Right lobe of liver (tissue), 6 donors: ENCODE measurements at places on chromosomes 5 and 9.

DNA sequence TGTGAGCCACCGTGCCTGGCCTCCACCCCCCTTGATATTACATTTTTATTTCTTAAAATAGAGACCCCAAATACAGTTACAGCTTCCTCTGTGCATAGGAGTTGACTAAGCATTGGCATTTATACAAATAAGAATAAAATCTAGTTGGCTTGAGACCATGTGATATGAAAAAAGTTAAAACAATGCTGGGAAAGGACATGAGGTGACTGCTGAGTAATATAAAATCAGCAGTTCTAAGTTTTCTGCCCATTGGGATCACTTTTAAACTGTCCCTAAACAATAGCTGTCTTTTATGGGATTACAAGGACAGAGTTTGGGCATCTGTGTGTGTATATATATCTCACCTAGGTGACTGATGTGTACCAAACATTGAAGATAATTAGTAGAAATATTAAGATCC, 96.6 kb downstream of the UBE2R2 start:
- no peak for DNase-seq

DNA sequence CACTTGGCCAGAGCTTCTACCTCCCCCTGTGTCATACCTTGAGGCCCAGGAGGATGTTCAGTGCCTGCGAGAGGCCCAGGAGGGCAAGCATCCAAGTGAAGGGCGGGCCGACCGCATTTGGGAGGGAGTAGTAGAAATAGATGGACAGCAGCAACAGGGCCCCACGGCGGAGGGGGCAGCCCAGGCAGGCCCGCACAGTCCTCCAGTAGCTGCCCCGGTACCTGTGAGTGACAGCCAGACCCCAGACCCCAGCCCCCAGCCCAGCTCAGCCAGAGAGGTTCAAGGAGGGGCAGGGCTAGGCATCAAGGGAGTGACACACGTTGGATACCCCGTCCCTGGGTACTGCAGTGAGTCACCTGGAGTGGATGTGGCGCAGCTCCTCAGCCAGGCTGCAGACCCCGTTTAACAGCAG, 1.4 kb downstream of the STING1 start:
- no peak for DNase-seq

DNA sequence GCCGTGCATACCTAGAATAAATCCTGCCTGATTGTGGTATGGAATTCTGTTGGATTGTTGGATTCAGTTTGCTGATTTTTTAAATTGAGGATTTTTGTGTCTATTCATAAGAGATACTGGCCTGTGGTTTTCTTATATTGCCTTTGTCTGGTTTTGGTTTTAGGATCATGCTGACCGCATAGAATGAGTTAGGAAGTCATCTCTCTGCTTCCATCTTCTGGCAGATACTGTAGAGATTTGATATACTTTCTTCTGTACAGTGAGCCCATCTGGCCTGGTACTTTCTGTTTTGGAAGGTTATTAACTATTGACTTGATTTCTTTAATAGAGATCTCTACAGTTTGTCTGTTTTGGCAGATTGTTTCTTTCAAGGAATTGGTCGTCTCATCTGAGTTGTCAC, 14.7 kb downstream of the CEP72 start:
- DNase-seq, result no peak

DNA sequence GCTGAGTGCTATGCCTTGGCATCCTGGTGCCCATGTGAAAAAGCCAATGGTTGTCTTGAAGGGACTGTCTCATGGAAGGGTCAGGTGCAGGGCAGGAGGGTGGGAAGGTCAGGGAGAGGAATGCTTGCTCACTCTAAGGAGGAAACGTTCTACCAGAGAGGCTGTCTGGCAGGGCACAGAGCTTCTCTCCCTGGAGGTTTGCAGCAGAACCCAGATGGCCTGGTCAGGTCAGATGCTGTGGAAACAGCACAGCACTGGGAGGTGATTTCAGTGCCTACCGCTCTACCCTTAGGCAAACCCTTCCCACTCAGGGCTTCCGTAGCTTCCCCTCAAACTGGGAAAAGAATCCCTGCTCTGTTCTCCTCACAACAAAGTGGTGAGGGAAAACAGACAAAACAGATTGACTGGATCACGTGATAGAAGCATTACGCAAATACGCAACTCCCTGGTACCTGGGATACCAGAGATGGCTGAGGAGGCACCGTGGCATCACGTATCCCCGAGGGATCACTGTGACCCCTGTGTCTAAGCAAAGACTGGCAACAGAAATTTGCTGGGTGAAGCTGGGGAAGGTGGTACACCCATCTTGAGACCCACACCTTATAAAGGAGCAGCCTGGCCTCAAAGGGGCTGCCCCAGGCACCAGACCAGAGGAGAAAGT, 3.9 kb upstream of the MGAT1 start:
- DNase-seq, result no peak

DNA sequence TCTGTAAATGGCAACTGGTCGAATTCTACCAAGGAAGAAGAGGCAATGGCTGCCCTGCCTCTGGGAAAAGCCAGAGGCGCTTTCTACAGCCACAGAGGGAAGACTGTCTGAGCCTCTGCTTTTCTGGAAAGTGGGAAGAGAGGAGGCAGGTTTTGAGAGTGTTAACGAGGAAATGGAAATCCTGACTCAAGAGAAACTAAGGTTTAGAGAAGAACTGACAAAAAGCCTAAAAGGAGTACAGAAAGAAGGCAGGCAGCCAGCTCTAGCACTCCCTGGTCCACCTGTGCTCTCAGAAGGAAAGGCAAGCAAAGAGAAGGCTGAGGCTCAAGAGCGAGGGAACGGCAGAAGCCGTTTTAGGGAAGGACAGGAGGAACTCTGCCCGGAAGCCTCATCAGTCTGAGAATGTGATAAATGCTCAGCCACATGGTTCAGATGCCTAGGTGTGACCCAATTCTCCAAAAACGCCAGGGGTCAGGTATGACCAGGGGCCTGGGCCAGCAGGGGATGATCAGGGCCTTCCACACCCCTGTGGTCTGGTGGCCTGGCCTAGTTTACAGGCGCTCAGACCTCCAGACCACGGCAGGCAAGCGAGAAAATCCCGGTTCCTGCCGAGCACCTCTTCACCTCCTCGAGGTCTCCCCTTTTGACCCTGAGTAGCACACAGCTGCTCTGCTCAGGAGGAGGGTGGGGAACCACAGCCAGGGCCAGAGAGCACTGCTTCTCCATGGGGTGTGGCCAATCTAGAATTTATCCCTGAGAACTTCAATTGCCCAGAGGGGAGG, 79.9 kb upstream of the FBXW11 start:
- no peak for DNase-seq

DNA sequence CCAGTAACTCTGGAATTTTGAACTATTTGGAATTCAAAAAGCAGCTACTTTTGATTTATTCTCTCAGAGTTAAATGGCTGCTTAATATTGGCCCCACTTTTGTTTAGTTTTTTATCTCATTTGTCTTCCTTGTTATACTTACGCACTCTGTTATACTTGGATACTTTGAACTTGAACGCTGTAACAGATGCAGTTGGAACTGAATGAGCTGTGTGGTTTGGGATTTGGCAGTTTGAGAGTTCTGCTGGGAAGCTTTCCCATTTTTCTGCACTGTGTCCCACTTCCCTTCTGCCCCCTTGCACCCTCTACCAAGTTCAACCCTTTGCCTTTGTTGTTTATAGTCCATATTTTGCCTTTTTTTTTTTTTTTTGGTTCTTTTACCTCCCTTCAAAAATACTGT, 3.8 kb downstream of the RHOBTB3 start:
- DNase-seq, result no peak

- no peak for DNase-seq
Measured at GRCh38 chr9:113533335-113534225, 70.1 kb downstream of the RGS3 start.

- DNase-seq, result no peak
Measured at GRCh38 chr5:75341934-75342333, 4.9 kb downstream of the HMGCR start.

- DNase-seq, result no peak
Measured at GRCh38 chr5:142779163-142779840, 9.1 kb downstream of the ARHGAP26 start.

GRCh38 chr5:74136276-74136825, 504.2 kb downstream of the ENC1 start:
- DNase-seq, result no peak

DNA sequence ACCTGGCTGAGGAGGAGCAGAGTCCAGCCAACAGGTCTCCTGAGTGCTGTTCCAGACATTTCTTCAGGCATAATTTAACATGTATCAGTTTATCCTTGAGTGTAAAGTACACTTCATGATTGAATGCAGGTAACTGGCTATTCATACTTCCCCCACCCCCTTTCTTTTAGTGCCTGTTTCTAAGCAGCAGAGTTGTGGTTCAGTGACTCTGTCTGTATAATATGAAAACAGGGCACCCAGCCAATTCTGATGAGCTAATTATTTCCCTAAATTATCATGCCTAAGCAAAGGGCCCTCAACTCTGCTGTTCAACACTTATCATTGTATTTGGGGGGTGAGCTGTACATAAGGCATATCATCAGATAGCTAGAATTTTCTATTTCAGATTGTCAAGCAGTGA, 51.9 kb upstream of the ZSWIM6 start:
- no peak for DNase-seq

DNA sequence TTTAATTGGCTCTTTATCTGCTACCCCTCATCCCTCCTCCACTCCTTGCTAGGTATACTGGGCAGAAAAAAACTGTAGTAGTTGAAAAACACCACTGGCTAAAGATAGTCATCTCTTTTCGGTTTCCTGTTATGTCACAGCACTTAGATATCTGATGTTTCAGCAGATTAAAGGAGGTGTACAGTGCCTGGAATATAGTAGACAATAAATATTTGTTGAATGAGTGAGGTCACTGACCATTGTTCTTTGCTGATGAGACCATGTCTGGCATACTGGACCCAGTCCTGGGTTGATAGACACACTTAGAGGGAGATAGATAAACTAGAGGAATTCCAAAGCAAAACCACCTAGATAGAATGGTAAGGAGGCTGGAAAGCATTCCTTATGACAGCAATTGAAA, 3.2 kb downstream of the GRPEL2 start:
- DNase-seq, result no peak

GRCh38 chr9:117687532-117687931, 16.7 kb upstream of the TLR4 start:
- no peak for DNase-seq

DNA sequence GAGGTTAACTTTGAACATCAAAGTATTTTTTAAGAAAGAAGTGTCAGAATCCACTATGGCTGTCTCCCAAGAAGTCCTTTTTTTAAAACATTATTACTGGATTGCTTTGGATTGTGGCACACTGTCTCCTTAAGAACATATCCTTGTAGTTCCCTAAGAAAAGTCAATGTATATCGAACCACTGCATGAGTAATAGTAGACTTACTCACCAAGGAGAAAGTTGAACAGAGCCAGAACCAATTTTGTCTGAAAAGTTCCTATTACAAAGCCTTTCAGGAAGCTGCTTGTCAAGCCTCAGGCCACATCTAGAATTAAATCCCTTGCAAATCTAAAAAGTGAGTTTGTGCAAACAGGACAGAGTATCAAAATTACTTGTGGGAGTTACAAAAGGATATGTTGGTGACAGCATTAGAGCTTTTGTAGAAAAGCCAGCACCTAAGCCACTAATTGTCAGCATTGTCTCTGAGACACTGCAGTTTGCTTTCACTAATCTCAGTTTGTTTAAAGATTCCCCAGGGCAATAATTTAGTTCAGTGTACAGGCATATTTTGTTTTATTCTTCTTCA, 195.4 kb downstream of the MPDZ start:
- no peak for DNase-seq

GRCh38 chr5:78648359-78649210, at the start of gene LHFPL2:
Gene LHFPL2 (minus strand): TSS chr5:78648772. CDS start chr5:78510213, 138,559 bp downstream.
- peak; percentile 68 for DNase-seq

GRCh38 chr9:2764353-2764752, 47.0 kb downstream of the KCNV2 start:
- DNase-seq, result no peak
